Tibial nerve (tissue), 4 donors: ENCODE measurements at places on chromosomes 2 and 18. TPM values are rescaled to one million over a fixed set of nuclear protein-coding genes. Genes with fewer than 3 reads are reported as not detected.

CNOT9 gene
- 66.4 TPM for total RNA-seq

ANKRD36B gene
- 56.6 TPM for total RNA-seq

OSR1 gene
- total RNA-seq, result 15.1 TPM

PID1 gene
- 41.1 TPM for total RNA-seq

RPRM gene
- not detected for total RNA-seq

DNAJC5G gene
- total RNA-seq, result not detected

CFAP65 gene
- total RNA-seq, result not detected

ALPP gene
- total RNA-seq, result not detected

RAX gene
- not detected for total RNA-seq
